ENCODE measurements at places on chromosomes 2 and 18. TPM values are rescaled to one million over a fixed set of nuclear protein-coding genes. Genes with fewer than 3 reads are reported as not detected.

CFAP65 gene
- not detected for total RNA-seq

PAX8 gene
- 0.13 TPM for total RNA-seq

GRCh38 chr2:239380831-239381708, 19.8 kb downstream of the HDAC4 start:
- no peak for DNase-seq

DNA sequence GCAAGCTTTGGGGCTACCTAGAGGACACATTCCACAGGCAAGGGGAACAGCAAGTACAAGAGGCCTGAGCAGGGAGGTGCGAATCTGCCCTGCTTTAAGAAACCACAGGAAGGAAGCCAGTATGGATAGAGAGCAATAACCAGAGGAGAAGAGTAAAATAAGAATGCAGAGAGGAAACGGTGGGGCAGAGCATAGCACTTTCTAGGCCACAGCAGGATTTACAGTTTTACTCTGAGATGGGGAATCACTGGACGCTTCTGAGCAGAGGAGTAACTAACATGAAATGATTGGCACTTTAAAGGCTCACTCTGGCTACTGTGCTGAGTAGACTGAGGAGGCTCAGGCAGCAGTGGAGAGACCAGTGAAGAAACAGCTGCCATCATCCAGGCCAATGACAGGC, 23.8 kb downstream of the AAK1 start:
- no peak for DNase-seq

ANKRD53 gene
- 4.9 TPM for total RNA-seq

LINC00305 gene
- not detected for total RNA-seq

NAT8 gene
- not detected for total RNA-seq

NGEF gene
- total RNA-seq, result 1.3 TPM

SLC8A1 gene
- total RNA-seq, result 30.7 TPM

- no peak for DNase-seq
Measured at GRCh38 chr2:206424134-206424533, 19.2 kb upstream of the ADAM23 start.

- DNase-seq, result no peak
Measured at GRCh38 chr2:36785179-36785795, 88.8 kb downstream of the VIT start.

C2orf15 gene
- 7.8 TPM for total RNA-seq

- DNase-seq, result no peak
Measured at GRCh38 chr2:236979664-236980063, 106.0 kb upstream of the COPS8 start.

SPEG gene
- 95.4 TPM for total RNA-seq

ANKRD30BL gene
- not detected for total RNA-seq

- no peak for DNase-seq
Measured at GRCh38 chr2:146985753-146986152, 859.1 kb upstream of the ACVR2A start.

DNA sequence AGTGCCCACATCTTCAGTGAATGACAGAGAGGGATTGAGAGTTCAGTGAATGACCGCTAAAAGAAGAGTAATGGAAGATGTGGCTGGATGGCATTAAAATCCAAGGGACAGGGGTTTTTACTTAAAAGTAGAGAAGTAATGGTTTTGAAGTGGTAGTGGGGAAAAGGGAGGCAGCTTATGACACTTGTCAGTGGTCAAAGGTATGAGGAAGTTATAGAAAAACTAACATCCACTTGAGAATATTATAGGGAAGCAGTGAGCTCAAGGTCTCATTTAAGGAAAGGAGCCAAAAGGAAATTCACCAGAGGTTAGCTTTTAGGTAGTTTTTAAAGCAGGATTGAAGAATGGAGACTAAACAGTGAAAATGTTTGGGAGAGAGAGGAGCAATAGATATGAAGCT, 24.3 kb downstream of the CDK15 start:
- no peak for DNase-seq

GRCh38 chr2:26410764-26411243, 9.1 kb downstream of the DRC1 start:
- DNase-seq, result no peak

AMER3 gene
- total RNA-seq, result not detected

- DNase-seq, result no peak
Measured at GRCh38 chr2:227188292-227188691, 23.9 kb downstream of the COL4A3 start.

DNA sequence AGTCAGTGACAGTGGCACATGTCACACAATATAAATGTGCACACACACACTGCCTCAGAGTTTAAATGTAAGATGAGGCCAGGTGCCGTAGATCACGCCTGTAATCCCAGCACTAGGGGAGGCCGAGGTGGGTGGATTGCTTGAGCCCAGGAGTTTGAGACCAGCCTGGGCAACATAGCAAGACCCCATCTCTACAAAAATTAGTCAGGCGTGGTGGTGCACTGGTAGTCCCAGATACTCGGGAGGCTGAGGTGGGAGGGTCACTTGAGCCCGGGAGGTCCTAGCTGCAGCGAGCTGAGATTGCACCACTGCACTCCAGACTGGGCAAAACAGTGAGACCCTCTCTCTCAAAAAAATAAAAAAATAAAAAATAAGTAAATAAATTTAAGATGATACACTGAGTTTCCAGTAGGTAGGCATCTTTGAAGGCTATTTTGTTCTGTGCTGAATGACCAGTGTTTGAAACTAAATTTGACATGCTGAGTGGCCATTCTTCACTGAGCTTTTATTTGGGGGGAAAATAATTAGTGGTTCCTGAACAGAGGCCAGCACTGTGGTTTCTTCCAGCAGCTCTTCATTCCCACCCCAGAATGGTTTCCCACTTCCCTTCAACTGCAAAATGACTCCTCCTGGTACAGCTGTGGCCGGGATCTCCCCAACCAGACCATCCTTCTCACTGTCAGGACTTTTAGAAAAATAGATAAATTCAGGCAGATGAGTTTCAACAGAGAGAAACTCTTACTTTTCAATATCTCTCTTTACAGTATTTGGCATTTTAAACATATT, 44.9 kb downstream of the PSMG2 start:
- DNase-seq, result no peak

DNA sequence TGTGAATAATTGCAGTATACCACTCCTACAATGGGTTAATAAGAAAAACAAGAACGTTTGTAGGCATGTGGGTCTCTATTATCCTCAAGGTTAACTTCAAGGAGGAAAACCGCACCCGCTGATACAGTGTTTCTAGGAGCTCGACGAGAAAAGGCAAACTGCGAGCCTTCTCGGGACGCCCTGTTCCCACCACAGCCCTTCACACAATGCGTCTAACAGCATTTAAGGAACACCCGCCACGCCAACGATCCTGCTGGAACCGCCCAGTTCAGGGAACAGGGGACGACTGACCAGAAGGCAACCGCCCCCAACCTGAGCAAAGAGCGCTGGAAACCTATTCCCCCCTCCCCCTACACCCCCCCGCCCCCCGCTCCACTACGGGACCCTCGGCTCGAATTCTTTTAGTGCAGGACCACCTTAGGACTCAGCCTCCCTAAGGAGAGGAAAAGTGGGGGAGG, 710 bp upstream of the TMSB10 start:
- DNase-seq, result no peak

- DNase-seq, result no peak
Measured at GRCh38 chr2:6214471-6214870, 522.3 kb downstream of the SOX11 start.

CLASP1 gene
- 94.0 TPM for total RNA-seq

DNA sequence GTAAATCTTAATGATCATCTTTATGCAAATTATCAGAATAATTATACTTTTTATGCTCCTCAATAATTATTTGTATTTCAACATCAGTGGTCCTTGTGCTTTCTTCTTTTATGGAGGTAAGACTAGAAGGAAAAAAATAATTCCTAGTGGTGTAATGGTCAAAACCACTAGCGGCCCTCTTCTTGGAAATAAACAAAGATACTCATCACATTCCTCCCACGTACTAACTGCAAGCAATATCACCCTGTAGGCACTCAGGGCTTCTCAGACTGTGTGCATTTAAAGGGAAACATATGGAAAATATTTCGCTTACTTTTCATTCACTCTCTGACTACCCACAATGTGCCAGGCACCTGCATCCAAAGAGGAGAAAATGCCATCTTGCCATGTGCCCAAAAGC, 263.7 kb downstream of the DOK6 start:
- no peak for DNase-seq

DNA sequence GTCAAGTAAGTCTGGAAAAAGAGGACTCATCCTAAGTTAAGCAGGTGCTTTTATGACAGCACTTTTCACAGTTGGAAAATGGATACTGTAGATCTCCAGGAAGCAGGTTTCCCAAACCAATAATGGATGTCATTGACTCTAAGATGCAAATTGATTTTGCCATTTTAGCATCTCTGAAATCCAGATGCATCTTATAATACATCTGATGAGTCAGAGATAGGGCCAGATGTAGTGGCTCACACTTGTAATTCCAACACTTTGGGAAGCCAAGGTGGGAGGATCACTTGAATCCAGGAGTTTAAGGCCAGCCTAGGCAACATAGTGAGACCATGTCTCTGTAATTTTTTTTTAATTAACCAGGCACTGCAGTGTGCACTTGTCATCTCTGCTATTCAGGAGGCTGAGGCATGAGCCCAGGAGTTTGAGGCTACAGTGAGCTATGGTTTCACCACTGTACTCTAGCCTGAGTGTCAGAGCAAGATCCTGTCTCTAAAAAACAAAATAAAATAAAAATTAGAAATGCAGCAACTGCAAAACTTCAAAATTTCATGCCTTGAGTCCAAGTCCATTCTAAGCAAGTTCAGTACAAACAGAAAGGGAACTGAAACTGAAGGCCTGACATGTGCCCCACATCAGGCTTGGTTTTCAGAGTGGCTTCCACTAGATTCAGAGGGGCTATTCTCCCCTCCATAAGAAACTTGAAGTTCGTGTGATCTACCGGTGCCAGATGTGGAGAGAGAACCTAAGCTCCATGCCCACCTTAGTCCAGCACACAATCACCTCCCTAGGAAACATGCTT, 267.8 kb upstream of the NCKAP5 start:
- no peak for DNase-seq

- no peak for DNase-seq
Measured at GRCh38 chr2:38682008-38682575, 16.2 kb downstream of the GALM start.

Measured in mesothelial cell of epicardium (in vitro differentiated cells).